ENCODE measurements at places on chromosomes 12 and 14.

- DNase-seq, result no peak
Measured at GRCh38 chr12:103697971-103698751, 111.1 kb downstream of the STAB2 start.

DNA sequence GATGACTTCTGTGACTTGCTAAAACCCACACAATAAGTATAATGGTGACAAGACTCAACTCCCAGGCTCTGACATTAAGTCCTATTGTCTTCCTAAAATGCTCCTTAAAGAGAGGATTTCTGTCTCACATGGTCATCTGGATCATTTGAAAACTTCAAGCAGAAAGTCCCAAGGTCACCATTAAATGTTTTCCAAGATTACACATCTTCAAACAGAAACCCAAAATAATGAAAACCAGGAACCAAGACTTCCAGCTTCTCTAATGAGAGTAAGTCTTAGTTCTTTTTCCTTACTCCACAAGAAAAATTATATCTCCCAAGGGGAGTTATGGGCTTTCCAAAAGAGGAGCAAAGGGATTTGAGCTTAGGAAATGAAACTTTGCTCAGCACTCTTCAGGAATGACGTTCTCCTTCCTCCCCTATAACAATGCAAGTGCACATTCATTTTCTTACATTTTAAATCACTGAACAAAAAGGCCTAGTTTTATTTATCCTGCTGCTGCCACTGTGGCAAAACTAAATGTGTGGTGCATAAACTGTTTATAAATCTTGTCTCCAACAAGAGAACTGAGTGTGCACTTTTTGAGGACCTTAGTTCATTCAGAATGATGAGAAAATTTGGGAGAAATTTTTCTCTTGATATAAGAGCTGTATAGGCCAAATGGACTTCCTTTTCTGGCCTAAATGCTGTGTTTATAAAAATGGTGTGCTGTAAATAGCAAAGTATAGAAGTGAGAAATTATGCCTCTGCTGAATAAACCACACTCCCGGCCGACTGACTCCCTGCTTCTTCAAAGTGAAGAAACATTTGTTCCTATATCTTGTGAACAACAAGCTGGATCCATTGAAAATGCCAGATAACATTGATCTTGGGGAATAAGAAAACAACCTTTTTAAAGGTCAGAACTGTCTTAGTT, 148.4 kb upstream of the PLEKHG7 start:
- no peak for DNase-seq

GRCh38 chr14:103022002-103022684, 35.2 kb downstream of the CDC42BPB start:
- DNase-seq, result no peak

DNA sequence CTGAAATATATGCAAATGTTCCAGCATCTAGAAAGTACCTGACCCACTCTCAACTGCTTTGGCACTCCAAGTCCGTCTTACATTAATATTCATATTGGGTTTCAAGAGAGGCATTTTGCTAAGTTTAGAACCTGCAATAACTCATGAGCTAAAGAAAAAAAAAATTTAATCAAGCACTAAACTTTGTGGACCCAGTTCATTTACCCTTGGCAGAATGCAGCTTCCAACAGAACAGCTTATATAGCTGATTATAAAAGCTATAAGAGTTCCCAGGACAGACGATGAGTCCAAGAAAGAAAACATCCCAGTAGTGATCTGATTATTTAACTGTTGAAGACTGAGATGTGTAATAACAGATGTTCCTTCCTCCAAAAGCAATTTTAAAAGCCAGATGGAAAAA, 592.0 kb downstream of the KCNH5 start:
- no peak for DNase-seq

DNA sequence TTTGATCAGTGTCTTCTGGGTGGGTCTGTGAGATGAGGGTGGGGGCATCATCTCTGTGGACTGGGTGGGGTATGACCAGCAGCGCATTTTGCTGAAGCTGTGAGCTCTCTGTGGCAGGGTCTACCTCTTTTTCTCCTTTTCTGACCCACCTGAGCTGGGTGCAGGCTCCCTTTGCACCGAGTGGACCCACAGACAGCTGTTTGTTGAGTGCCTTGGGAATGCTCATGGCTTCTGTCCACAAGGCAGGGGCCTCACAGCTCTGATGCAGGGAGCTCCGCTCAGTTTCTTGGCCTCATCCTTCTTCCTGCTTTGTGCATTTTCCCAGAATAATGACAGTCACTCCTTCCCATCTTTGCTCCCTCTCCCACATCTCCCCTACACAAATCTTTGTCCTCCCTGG, 380.6 kb downstream of the DPF3 start:
- DNase-seq, result no peak

- no peak for DNase-seq
Measured at GRCh38 chr12:109434582-109434981, 42.5 kb downstream of the KCTD10 start.

DNA sequence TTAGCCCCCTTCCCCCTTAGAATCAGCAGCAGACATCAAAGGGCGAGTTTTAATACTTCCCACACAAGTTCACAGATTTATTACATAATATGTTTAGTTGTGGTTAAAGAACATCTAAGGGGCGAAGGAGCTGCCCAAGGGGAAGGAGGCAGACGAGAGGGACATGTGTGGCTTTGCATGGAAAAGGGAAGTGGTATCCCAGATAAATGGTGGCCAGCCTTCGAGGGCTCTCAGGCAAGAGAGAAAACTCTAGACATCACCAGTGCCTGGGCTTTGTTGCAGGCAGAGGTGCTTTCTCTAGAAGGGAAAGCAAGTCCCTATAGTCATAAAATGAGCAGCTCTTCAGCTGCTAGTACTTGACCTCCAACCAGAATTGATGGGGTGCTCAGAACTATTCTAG, 121.2 kb downstream of the CACNA1C start:
- no peak for DNase-seq

GRCh38 chr14:89276424-89276975, 140.5 kb downstream of the FOXN3 start:
- DNase-seq, result peak; percentile 4

DNA sequence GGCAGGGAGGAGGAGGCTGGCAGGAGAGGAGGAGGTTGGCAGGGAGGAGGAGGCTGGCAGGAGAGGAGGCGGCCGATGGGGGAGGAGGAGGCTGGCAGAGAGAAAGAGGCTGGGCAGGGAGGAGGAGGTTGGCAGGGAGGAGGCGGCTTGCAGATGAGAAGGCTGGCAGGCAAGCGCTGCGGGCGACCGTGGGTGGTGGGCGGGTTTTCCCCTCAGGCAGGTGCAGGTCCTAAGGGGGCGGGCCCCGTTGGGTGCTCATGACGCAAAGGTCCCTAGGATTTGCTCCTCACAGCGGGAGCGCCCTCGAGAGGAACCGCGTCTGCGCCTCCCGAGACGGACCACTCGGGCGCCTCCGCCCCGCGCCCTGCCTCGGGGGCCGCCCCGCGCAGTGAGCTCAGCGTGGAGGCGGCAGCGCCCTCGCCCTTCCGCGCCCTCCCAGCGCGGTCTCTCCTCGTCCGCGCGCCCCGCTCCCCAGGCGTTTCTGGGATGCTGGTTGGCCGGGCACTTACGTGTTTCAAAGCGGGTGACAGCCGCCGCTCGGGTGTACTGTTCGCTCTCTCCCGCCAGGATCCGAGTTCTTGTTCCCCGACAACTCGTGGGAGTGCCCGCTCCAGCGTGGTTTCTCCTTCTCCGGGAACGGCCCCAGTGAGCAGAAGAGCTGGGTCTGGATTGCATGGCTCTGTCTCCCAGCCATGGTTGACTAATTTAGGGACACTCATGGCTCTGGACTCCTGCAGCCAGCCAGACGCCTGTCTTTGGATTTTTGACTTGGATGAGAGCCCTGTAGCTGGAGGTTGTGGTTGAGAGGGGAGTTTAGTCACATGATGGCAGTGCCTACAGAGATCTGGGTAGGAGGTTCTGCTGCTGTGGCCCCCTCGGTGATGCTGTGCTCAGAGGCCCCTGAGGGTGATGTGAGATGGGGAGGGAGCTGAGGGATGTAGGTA, 64.1 kb upstream of the PPP4R3A start:
- no peak for DNase-seq

GRCh38 chr12:48247181-48247966, 44.3 kb upstream of the OR10AD1 start:
- no peak for DNase-seq

DNA sequence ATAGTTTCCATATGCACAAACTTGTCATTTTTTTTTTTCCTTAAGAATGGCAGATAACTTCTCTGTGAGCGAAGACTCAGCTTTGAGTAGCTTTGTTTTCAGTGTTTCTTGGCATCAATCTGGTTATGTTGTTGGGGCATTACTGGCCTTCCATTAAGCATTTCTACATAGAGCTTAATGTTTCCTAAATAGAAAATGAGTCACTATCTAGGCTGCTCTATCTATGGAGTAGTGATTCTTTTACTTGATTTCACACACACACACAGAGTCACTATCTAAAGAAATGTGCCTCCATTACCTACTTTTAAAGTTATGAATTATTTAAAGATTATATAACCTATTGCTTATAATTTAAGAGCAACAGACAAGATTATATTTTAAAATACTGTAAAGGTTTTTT, 53.9 kb downstream of the TMEM260 start:
- no peak for DNase-seq

DNA sequence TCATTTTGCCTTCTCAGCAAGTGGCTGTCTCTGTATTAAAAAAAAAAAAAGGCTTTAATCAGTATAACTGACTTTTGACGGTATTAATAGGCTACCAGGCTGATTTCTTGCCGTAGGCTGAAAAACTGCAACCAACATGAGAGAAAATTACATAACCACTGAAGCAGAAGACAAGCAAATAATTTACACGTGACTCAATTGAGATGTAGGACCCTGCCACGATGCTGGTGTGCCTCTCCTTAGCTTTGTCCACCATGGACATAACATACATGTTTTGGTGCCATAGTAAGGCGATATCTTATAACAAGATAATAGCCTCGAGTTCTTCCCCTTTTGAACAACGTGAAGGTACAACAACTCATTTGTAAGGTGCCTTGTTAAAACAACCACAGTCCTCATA, 88.7 kb upstream of the GRIP1 start:
- no peak for DNase-seq

DNA sequence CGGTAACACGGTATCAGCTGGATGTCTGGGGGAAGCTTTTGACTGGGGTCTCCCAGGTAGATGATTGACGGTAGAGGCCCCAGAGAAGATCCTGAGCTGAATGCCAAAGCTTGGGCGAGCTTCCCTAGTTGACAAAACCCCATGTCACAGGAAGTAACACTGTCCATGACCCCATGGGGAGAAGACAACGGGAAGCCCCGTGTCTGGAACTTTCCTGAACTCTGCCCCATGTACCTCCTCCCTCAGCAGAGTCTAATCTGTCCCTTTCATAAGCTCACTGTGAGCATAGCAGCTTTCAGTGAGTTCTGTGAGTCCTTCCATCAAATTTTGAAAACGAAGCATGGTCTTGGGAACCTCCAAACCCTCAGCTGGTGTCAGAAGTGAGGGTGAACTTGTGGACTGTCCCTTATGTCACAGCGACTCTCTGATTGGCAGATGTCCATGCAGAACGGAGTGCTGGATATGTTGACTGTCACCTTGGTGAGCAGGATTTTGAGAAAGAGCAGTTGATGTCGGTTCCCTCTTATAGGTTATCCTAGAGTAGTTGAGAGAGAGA, 29.7 kb upstream of the BEGAIN start:
- DNase-seq, result no peak

DNA sequence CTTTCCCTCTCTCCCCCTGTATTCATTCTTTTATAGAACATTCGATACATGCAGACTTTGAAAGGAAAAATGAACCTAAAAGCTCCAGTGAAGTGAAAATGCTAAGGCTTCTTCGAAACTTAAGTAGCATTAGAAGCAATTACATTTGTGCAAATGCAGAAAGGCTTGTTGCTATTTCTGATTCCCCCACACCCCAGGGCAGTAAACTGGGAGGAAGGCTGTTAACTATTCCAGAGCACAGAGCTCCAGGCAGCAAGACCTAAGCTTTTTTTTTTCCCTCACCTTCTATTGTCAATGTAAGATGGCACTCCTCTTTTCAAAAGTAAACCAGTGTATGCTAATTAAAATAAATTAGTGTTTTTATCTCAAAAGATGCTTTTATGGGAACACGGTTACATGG, 448.9 kb upstream of the TBX3 start:
- no peak for DNase-seq

GRCh38 chr14:101716077-101716950, 45.2 kb upstream of the PPP2R5C start:
- no peak for DNase-seq

DNA sequence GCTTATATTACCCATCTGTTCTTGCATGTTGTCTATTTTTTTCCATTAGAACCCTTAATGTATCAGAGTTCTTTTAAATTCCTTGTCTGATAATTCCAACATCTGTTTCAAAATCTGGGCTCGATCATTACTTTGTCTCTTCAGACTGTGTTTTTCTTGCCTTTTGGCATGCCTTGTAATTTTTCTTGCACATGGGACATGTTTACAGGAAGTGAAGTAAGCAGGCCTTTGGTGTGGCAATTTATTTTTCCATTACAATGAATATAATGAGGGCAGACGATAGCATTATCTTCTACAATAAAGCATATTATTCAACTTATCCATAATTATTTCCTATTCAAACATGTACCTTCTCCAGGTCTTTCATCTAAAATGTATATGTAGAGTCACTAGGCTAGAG, 48.3 kb downstream of the STXBP6 start:
- no peak for DNase-seq

GRCh38 chr14:99187858-99188257, 84.1 kb downstream of the BCL11B start:
- no peak for DNase-seq

DNA sequence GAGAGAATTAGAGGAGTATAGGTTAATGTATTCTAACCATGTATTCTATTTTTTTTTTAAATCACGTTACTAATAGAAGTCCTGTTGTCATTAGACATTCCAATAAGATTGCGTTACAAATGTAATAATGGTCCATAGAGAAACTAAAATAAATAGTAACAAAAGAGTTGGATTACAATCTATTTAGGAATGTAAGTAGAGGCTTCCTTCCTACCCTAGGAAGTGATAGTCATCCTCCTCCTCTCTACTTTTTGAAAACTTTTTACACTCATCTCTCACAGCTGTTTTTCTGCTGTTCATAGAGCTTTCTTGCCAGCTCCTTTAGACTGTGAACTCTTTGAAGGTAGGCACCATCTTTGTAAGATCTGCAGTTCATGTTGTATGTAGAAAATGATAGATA, 23.6 kb downstream of the TRHDE start:
- DNase-seq, result no peak

DNA sequence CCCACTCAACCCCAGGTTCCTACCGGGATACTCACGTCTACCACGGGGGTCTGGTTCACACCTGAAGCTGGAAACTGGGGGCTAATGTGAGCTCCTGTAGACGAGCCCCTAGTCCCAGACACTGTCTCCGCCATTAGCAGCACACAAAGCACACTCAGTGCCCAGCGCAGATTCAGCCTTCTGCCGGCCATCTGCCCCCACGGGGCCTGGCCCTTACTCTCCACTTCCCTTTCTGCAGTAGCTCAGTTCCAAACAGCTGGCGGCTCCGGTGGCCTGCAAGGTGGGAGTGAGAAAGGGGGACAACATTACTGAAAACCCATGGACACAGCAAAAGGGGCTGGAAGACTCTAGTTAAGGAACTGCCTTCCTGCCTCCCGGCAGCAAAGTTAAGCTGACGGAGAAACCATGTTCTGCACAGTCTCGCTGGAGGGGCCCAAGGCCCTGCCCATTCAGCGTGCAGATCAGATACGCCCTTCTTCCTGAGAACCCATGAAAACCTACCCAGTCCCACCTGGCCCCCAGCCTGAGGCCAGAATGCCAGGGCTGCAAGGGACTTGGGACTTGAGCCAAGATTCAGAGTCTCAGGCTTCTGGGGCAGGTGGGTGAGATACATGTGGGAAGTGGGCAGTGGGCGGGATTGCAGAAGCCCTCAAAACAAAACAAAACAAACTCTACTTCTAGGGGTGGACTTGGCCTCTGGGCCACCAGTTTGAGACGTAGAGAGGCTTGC, 2.1 kb downstream of the SLC8B1 start:
- DNase-seq, result no peak

- DNase-seq, result no peak
Measured at GRCh38 chr12:25384893-25385248, 134.1 kb upstream of the KRAS start.
